Stimulated activated CD4-positive, alpha-beta T cell treated with anti-CD3 and anti-CD28 coated beads, TNF-alpha, amount 100 ng/mL, for 1 hour (primary cell): ENCODE measurements at places on chromosomes 4 and X.

DNA sequence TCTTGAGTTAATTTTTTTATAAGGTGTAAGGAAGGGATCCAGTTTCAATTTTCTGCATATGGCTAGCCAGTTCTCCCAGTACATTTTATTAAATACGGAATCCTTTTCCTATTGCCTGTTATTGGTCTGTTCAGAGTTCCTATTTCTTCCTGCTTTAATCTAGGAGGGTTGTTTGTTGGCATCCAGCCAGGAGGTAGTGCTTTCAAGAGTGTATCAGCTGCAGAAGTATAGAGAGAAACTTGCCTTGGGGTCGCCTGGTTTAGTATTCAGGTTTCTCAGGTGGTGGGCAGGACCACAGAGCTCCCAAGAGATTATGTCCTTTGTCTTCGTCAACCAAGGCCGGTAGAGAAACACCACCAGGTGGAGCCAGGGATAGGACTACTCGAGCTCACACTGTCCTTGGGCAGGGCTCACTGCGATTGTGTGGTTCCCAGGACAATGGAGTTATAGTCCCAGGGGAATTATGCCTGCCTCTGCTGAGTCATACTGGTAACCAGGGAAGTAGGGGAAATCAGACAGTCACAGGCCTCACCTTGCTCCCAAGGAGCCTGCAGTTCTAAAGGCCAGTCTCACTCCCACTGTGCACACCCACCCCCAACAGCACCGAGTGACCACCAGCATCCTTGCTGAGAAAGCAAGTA, 168.1 kb downstream of the VSIG4 start:
- no peak for DNase-seq

DNA sequence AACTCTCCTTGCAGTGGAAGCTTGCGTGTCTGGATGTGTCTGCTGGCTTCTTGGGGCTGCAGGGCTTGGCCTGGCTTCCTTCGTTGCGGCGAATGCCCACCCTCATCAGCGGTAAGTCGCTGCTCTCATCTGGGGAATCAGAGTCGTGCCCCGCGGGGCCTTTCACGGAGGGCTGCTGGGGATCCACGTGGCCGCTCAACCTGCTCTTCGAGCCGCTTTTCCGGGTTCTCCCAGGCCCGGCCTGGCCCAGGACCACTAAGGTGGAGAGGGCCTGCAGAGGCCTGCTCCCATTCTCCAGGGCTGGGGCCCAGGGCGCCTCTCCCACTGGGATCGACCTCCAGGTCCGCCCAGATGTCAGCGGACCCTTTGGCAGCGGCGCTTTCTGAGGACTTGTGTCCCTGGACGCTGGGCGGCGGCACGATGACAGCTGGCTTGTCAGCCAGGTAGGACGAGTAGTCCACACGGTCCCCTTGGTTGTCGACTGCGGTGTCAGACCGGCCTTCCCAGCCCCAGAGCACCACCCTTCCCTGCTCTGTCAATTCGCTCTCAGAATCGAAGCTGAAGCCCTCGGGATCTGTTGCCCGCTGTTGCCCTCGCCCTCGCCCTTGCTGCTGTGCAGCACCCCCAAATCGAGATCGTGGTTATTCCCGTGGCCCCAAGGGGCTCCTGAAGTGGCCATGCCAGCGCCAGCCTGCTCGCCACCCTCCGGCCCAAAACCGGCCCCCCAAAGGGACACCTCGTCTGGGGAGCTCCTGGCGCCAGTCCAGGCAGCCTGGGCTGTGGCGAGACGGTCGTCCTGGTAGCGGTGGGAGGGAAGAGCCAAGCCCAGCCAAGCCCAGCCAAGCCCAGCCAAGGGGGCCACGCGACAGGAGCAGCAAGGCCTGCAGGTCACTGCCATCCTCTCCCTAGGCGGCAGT, 37.8 kb upstream of the NHSL2 start:
- no peak for DNase-seq

DNA sequence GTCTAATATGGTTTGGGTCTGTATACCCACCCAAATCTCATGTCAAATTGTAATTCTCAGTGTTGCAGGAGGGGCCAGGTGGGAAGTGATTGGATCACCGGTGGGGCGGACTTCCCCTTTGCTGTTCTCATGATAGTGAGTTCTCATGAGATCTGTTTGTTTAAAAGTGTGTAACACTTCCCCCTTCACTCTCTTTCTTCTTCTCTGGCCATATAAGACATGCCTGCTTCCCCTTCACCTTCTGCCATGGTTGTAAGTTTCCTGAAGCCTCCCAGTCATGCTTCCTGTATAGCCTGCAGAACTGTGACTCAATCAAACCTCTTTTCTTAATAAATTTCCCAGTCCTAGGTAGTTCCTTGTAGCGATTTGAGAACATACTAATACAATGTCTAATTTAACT, 19.7 kb upstream of the SCRG1 start:
- DNase-seq: no peak

- DNase-seq: no peak
These were observed 89.7 kb downstream of the TET2 start for GRCh38 chr4:105236202-105236915.

- no peak for DNase-seq
These were observed 7.8 kb upstream of the SH3TC1 start for GRCh38 chr4:8191136-8191747.

DNA sequence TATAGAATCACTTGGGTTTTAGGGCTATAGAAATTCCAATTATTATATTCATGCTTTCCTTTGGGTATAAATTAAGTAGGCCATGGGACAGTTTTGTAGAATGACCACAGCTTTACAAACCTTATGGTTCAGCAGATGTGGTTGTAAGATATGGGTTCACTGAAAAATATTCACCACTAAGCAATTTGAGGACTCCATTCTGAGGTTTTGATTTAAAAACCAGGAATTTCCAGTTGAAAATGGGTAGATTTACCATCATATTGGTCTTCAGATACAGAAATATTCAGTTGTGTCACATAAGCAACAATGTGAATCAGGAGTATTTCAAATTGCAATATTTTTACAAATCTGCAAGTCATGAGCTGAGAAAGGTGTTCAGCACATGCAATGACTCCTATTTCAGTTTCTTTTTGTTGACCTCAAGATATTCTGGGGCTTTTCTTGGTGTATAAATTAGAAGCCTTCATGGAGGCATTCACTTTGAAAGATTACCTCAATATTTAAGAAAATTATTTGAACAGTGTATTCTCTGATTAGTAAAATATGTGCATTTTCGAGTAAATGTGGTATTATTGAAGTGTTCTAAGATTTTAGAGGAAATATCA, 218.4 kb upstream of the HCCS start:
- no peak for DNase-seq

GRCh38 chrX:25275159-25275558, 259.4 kb upstream of the ARX start:
- no peak for DNase-seq

DNA sequence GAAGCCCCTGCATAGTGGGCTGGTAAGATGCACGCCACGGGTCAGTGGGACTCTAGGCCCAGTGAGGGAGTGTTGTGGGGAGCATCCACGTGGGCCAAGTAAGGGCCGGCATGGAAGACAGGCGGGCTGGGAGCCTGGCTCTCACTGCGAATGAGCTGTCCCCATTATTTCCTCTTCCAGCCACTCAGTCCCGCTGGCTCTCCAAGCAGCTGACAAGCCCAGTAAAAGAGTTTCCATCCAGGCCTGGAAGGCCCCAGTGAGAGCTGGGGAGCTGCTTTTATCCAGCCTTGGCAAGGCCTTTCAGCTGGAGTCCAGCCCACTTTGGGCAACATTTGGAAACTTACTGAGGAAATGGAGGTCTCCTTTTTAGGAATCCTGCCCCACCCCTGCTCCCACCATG, 24.9 kb downstream of the APLN start:
- DNase-seq: no peak

GRCh38 chr4:92060333-92060732, 243.4 kb upstream of the GRID2 start:
- DNase-seq: no peak

GRCh38 chr4:15117270-15117946, 115.1 kb downstream of the CPEB2 start:
- DNase-seq: no peak

DNA sequence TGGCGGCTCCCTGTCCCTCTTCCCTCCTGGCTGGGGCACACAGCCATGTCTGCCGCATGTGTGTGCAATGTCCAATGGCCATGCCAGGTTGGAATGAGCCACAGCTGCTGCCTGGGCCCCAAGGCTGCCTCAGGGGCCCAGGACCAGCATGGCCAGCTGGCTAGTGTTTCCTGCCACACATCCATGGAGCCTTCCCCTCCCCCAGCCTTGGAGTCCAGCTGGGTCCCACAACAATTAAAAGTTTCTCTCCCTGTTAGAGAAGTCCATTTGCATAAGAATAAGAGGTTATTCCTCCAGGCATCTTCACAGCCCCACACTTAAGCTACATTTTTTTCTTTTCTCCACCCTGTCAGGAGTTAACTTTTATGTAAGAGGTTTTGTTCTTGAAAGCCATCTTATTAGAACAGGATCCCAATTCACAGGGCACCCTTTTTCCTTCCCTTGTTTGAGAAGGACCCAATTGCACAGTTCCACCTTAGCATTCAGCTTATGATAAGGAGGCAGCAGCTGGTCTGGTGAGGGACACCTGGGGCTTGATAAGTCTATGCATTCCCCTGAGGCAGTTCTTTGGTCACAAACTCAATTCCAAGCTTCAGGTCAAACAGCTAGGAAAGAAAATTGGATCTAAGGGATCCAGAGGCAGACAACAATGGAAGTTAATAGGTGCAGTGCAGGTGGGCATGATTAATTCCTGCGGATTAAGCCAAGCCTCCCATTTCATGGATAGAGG, 963.3 kb upstream of the GRIA3 start:
- DNase-seq: no peak

GRCh38 chrX:106802388-106803275, at the start of gene TBC1D8B:
TSS of gene TBC1D8B (plus strand) at chrX:106802673. CDS start at chrX:106802854, 181 bp downstream.
- DNase-seq: no peak

GRCh38 chrX:9356846-9357245, 108.0 kb upstream of the TBL1X start:
- no peak for DNase-seq

DNA sequence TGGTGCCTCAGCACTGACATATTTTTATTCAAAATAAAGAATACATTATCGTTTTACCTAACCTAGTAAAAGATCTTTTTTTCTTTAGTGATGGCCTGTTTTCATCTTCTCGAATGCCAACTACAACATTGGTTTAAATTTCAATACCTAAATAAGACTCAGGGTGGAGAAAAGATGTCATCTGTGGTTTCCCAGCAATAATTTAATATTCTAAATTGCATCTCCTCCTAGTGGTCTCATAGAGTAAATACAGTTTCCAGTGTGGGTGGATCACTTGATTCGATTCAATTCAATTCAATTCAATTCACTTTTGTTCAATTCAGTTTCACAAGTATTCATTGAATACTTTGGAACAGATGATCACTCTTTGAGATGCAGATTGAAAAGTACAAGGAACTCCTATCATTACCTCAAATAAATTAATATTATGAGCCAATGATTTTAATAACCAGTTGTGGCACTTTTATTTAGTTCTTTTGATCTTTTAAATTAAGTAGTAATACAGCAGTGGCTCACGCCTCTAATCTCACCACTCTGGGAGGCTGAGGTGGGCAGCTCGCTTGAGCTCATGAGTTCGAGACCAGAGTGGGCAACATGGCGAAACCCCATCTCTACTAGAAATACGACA, 427.2 kb downstream of the FAT4 start:
- no peak for DNase-seq

GRCh38 chr4:91256043-91256442, 1047.7 kb upstream of the GRID2 start:
- DNase-seq: no peak

DNA sequence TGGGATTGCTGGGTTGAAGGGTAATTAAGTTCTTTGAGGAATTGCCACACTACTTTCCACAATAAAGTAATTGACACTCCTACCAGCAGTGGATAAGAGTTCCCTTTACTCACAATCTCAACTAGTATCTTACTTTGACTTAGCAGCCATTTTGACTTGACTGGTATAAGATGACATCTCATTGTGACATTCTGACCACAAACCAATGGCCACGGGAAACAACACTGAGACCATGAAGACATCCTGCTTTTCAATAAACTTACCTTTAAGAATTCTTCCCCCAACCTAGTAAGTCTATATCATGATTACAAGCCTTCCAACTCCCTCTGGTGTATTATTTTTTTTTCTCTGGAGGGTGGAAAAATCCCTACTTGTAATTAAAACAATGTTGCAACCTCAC, 66.9 kb upstream of the WDR1 start:
- no peak for DNase-seq

GRCh38 chr4:151323667-151324066, 1.7 kb downstream of the SH3D19 start:
- DNase-seq: no peak

DNA sequence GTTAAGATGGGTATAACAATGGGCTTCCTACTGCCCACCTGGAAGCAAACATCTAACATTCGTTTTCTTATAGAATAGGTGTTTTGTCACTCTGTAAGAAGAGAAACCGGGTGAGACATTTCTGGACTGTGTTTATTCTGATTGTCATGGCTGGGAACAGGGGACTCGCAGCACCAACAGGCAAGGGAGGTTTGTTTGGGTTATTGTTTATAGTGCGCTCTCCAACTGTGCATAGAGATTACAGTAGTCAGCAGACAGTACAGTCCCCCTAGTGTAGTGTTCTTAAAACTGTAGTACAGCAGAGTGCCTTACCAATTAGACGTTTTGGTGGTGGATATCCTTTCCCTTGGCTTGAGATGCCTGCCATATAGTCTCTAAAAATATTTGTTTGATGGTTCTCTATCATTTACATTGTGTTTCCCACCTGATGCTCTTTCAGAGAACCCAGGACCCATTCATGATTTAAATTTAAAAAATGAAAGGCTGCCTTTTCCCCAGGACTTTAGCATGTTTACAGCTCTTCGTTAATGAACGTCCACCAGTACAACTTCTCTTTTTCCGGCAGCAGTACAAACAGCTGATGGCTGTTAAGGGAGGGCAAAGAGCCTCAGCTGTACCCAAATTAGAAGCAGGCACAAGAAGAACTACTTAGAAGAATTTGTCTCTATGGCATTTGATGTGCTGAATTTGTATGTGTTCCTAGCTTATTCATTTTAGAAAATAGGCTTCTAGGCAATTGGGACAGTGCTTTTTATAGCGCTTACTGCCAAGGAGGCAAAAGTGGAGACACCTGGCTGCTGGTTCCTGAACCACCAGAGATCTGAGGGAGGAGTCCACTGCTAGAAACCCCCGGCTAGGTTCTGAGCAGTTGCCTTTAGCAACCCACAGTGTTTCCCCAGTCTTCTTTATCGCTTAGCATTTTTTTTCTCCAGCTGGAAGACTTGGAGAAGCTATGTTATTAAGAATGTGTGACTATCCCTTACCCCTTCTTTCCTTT, 1.0 kb upstream of the RNF150 start:
- DNase-seq: no peak
